ENCODE measurements at places on chromosomes 13 and 19.

DNA sequence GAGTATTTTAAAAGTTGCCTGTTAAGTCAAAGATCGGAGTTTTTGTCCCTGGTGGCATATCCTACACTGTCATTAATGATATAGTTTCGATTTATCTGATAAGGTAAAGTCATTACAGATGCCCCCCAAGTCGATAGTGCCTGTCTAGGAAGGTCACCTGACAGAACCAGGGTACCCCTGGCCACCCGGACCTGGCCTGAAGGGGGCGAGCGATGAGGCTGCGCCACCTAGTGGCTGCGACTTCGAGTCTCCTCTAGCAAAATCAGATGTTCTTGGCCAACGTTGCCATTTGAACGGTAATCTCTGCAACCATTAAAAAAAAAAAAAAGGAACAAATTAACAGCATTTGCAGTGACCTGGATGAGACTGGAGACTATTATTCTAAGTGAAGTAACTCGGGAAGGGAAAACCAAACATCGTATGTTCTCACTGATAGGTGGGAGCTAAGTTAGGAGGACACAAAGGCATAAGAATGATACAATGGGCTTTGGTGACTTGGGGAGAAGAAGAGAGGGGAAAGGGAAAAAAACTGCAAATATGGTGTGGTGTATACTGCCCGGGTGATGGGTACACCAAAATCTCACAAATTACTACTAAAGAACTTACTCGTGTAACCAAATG, 565.1 kb downstream of the LIG4 start:
- DNase-seq = no peak

GRCh38 chr13:98937911-98938381, 39.9 kb downstream of the DOCK9 start:
- no peak for DNase-seq

- DNase-seq = no peak
Observed at GRCh38 chr19:16797876-16798275, 31.3 kb upstream of the SIN3B start.

GRCh38 chr19:35011091-35011689, 11.1 kb downstream of the GRAMD1A start:
- no peak for DNase-seq

DNA sequence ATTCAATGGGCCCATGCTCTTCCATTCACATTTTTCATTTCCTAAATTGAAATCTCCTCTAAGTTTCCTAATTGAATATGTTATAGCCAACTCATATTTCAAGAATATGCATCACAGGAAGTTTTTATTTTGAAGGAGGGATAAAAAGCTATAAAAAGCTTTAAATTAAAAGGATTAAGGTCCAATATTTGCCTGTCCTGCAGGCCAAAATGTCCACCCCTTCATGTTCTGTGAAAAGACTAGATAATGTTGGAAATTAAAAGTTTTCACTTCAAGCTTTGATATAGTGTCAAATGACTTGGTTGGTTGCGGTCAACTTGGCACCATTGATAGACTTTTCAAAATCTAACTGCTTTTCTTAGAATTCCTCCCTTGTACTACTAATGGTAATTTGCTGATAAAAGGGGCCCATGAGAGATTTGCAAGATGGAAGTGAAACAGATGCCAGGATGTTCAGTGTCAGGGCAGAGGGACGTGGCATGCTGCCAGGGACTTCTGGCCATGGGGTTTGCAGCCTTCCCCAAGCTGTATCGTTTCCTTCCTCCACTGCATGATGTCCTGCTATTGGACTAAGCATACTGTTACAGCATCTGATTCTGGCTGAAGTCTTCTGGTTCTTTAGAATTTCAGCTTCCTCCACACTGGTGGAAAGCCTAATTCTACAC, 547.3 kb upstream of the MIR17HG start:
- peak; percentile 2 for DNase-seq

- no peak for DNase-seq
Observed at GRCh38 chr13:113448885-113449692, 4.2 kb downstream of the ADPRHL1 start.

- DNase-seq = no peak
Observed at GRCh38 chr19:42249769-42250168, 5.2 kb downstream of the ERF start.

DNA sequence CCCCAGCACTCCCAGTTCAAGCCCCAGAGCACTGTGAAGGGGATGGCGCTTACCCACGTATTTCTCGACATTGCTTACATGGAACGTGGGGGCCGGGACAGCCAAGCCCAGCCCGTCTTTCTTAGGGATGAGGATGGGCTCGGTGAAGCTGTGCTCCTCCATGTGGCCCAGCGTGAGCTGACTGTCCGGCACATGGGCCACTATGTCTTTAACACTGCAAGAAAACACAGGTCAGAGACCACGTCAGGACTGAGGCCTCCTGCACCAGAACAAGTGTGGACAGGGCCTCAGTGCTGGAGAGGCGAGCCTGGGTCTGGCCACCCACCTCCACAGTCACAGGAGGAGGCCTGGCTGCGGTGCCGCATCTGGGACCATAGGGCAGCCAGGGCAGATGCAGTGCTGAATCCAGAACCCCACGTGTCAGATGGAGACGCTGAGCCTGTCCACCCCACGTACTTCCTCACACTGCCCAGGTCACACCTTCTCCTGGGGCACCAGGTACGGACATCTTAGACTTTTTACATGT, 125.2 kb downstream of the TUBA3C start:
- no peak for DNase-seq

DNA sequence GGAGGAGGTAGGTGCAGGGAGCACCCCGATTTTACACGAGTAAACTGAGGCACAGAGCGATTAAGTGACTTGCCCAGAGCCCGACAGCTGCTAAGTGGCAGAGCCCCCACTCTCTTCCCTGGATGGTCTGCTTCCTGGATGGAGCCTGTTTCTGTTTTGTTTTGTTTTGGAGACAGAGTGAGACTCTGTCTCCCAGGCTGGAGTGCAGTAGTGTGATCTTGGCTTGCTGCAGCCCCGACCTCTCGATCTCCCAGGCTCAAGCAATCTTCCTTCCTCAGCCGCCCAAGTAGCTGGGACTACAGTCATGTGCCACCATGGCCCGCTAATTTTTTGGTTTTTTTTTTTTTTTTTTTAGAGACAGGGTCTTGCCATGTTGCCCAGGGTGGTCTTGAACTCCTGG, 17.3 kb downstream of the BICRA start:
- no peak for DNase-seq

DNA sequence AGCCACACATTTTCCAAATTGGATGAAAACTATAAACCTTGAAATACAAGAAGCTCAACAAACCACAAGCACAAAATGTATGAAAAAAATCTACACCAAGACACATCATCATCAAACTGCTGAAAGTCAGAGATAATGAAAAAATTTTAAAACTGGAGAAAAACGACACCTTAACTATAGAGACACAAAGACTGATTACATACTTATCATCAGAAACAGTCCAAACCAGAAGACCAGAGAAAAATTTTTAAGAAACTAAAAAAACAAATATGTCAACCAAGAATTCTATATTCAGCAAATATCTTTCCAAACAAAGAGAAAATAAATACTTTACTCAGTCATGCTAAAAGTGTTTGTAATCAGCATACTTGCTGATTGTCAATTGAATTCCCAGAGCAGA, 8.5 kb upstream of the ZNF823 start:
- DNase-seq = no peak

DNA sequence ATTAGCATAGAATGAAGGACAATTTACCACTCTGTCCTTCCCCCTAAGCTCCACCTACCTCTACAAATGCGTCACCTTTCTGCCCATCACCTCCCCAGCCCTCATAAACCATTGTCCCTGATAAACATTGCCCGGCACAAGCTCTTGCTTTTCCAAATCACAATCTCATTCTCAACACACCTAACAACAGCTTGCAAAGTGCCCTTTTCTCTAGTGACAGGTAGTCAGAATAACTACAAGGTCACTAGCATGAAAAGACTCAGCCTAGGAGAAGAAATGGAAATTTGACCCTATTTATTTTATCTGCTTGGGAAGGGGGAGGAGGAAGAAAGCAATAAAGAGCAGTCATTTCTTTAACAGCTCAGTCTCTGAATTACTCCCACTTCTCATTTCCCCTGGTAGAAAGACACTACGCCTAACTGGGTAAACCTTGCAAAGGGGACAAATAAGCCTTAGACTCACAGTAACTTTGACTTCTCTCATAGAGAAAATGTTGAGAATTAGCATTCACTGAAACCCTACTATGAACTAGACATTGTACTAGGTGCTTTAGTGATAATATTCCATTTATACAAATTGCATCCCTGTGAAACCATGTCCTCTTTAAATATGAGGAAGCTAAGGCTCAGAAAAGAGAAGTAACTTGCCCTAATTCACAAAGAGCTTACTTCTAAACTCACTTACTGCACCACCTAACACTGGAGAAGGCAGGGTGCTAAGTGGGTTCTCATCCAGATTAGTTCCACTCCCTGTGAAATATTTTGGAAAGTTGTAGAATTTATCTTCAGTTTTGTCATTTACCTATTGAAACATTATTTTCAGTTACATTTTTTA, 116.2 kb upstream of the FNDC3A start:
- DNase-seq = no peak

- no peak for DNase-seq
Observed at GRCh38 chr19:8831832-8832131, 322 bp downstream of the ZNF558 start.

- no peak for DNase-seq
Observed at GRCh38 chr19:29442910-29443309, 82.9 kb upstream of the VSTM2B start.

Measured in bone marrow (tissue), 2 donors.